DMS153 (cell line): ENCODE measurements at places on chromosomes 4 and X.

DNA sequence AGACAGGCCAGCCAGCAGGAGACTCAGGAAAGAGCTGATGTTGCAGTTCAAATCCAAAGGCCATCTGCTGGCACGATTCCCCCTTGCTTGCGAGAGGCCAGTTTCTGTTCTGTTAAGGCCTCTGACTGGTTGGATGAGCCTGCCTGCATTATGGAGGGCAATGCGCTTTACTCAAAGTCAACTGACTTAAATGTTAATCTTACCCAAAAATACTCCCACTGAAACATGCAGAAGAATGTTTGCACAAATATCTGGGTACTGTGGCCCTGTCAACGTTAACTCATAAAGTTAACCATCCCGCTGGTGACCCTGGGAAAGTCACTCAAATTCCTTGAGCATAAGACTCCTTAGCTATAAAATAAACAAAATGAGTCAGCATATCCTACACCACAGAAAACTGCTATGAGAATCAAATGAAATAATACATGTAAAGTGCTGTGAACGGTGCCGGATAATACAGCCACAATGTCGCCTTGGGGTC is 326.4 kb downstream of the EVC2 start:
- DNase-seq = no peak

GRCh38 chr4:42144028-42144427 is 8.4 kb downstream of the BEND4 start:
- no peak for DNase-seq

GRCh38 chr4:87732033-87732765 is 67.2 kb upstream of the IBSP start:
- no peak for DNase-seq

DNA sequence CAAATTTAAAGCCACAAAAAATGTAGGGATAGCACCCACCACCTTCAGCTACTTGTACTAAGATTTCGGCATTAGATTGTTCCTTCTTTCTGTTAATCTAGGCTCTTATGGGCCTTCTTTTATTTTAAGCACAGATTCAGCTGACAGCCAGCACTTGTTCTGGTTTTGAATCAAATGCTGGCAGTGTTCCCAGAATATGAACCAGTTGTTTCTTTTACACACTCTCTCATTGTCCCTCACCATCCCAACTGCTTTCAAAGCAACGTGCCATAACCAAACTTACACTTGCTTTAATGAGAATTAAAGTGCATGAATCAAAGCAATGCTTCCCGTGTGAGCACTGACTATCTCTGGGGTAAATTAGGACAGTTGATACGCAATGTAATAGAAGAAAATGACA is 744.5 kb upstream of the FAM241A start:
- peak; percentile 76 for DNase-seq

DNA sequence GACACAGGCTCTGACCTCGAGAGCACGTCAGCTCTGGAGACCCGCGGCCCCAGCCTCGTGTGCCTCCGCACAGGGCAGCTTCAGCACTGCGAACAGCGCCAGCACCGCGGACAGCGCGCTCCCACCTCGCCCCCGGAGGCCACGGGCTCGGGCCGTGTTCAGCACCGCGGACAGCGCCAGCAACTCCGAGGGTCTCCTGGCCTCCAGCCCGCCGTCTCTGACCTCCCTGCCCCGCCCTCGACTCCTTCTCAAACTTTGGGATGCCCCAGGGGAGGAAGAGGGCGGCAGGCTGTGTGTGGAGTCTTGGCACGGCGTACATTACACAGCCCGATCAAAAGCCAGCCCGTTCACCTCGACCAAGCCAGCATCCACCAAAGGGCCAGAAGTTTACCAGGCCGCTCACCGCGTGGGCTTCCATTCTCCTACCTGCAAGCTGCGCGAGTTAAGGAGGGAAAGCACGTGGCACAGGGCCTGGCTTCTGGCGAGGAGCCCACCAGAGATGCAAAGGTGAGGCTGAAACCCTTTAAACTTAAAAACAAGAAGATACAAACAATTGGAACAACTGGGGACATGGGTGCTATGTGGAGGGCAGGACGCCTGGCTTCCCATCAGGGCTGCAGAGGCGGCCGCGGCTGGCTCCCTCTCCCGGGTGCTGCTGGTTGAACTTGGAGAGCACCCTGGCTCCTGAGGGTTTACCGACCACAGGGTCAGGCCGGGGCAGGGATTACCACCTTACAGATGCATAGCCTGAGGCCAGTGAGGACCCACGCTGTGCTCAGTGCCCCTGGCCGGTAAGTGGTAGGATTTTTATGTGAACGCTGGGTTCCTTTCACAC is 4.5 kb upstream of the NKX1-1 start:
- no peak for DNase-seq

- no peak for DNase-seq
Measured at GRCh38 chr4:72194046-72194445, 162.2 kb downstream of the NPFFR2 start.

GRCh38 chrX:30590368-30590767 is 12.8 kb upstream of the TASL start:
- DNase-seq = no peak

DNA sequence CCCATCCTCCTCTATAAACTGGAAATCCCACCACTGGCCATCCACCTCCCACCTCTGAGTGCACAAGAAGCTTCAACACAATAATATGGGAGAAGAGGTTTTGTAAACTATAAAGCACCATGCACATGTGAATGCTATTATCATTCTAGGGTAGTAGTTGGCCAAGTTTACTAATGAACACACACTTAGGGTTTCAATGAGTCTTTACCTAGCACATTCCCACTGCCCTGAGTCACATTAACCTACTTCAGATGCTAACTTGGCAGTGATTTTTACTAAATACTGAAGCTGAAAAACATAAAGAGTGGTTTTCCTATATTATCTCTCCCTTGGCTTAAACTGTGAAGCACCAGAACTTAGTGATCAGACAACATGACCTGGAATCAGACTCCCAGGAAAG is 93.9 kb downstream of the SH3KBP1 start:
- DNase-seq = no peak

- DNase-seq = no peak
Measured at GRCh38 chrX:13952581-13952980, 77.1 kb downstream of the GEMIN8 start.

- DNase-seq = no peak
Measured at GRCh38 chrX:8684201-8684965, 47.6 kb downstream of the ANOS1 start.

DNA sequence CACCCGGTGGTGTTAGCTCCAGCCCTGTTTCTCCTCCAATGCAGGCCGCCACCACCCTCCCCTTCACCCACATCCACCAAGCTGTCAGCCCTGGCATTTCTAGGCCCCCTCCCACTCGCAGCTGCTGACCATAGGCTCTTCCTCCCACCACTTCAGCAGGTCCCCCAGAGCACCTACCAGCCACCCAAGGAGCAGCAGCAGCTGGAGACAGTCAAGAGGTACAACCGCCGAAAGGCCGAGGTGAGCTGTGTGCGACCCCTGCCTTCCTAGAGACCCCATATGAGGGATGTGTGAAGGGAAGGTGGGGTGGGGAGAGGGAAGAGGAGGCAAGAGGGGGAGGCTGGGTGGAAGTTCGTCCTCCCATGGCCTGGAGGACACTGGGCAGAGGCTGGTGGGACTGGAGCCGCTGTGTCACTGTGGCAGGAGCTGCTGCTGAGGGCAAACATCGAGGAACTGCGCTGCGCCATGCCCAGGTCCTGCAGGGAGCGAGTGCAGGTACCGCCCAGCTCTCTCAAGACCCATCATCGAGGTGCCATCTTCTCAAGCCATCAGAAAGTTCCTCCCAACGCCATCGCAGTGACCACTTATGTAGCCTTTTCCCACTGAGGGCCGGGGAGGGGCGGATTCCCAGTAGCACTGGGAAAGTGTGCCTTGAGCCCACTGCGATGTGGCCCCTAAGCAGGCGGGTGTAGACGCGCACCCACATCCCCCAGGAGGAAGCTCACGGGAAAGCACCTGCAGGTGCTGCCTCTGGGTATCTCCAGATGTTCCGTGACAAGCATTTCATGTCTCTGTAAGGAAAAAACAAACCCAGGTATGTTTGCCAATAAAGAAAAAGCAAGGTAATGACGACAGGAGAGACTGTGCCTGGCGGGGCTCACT is 19.2 kb upstream of the RNF4 start:
- no peak for DNase-seq

DNA sequence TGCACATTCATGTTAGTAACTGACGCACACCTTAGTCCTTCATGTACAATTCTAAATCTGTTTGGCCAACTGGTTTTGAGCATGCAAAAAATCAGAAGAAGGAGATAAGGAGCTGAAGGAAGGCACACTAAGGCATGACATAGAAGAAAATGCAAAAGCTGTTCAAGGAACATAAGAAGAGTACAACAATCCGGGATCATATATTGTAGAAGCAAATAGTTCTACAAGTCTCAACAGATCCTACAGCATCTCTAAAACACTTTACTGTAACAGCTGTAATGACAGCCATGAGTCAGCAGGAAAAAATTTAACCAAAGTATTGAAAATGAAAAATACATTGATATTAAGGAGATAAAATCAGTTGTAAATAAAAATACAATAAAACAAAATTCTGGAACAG is 57.7 kb downstream of the KLHL13 start:
- no peak for DNase-seq

DNA sequence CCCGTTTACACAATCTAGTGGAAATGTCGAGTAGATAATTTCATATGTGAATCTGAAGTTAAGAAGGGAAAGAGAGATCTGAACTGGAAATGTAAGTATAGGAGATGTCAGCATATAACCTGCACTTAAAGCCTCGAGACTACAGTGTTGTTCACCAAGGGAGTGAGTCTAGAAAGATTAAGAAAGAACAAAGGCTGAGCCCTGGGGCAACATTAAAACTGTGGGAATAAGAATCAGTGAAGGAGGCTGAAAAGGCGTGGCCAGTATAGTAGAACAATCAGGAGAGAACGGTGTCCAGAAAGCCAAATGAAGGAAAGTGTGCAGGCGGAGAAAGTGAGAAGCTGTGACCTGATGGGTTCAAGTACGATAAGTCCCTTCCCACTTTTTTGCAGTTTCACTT is 118.8 kb upstream of the TENM3 start:
- no peak for DNase-seq

GRCh38 chrX:7071390-7071789 is 76.1 kb upstream of the STS start:
- DNase-seq = no peak

DNA sequence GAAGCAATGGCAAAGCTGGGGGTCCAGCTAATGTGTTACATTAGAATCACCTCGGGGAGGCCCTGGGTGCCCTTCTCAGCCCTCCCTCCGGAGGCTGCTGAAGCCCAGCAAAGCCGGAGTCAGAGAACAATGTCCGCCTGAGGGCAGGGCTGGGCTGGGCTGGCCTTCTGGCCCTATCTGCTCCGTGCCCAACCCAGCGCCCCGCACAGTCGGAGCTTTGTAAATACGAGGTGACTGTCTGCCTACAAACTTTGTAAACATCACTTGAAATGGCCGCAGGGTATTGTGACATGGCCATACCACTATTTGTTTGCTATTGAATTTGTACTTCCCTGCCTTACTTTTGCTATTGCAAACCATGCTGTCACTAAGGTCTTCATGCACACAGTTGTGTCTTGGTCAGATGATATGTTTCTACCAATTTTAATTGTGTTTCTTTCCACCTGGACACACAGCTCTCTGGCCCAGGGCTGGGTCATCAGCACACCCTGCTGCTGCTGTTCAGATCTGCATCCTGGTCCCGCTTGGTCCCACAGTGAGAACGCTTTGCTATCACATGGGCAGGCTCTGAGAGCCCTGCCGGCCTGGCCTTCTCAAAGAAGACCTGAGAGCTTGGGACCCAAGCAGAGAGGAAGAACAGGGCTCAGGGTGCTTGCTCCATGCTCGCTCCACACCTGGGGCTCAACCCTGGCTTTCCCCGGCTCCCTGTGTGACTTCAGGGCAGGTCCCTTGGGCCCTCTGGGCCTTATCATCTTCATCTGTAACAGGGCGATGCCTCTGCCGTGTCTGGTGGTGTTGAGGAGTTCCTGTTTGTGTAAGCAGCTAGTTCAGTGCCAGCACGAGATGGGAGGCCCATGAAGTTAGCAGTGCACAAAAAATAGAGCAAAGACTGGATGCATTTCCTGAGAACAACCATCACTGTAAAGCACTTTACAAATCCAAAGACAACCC is 2.3 kb downstream of the S100P start:
- no peak for DNase-seq

- no peak for DNase-seq
Measured at GRCh38 chrX:68832516-68833447, 4.0 kb downstream of the EFNB1 start.

DNA sequence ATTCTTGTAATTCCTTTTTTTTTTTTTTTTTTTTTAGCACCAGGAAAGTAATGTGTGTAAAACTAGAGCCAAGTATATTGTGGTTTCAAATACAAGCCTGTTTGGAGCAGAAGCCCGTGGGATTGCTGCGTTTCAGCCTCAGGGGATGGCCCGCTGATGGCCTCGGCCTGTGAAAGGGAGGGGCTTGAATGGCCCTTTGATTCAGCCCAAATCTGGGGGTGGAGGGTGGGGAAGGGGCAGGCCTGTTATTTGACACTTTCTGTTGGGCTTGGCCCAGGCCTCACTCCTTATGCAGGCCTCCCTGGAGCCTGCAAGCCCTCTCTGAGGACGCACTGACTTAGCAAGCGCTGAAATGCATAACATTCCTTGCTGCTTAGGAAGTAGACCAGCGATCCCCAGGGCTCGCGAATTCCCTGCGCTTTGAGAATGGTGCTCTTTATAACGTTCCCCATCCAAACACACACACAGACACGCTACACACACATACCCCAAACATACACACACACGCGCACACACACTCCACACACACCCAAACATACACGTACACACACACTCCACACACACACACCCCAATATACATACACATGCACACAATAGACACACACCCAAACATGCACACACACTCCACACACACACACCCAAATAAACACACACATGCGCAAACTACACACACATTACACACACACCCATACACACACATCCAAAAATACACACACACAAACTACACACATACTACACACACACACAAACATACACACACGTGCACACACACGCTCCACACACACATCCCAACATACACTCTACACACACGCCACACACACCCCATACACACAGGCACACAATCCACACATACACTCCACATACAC is 29.6 kb downstream of the TLR10 start:
- DNase-seq = no peak

DNA sequence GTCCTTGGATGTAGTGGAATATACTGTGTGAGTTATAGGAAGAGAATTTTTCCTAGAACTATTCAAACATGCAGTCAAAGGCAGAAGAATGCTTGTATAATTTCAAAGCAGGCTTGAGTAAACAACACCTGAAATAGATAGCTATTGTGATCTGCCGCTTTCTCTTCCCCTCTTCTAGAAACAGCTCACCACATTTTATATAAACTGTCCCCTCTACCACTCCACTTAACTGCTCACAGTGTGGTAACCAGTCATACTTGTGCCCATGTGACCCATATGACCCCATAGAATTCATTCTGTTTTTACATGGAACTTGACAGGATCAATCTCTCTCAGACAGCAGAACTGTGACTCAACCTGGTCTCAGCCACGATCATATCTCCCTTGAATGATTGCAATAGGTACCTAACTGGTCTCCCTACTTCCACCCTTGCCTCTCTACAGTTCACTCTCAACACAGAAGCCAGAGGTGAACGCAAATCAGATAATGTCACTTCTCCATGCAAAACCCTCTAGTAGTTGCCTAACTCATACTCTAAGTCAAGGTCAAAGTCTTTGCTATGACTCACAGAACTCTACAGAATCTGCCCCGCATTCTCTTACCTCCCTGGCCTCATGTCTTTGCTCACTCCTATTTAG is 85.6 kb upstream of the EFHC2 start:
- DNase-seq = no peak
